ENCODE measurements at places on chromosomes 11 and 22.

DNA sequence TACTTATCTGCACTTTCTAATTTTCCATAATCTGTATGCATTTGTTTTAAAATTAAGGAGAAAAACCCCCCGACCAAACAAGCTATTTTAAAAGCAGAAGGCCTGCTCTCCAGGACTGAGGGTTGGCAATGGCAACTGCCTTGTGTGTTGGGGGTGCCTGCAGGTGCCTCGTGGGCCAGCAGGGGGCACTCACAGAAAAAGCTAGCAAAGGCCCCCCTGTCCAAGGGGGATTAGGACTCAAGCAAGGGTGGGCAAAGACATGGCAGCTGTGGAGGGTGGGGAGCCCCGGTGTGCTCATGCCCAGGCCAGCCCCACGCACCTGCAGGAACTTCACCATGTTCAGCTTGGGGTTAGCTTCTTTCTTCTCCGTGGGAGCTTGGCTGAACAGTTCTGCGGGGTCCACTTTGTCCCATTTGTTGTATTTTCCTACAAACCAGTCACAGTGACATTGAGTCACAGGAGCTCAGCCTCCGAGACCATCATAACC, 10.3 kb downstream of the TOP3B start:
- peak; percentile 88 for DNase-seq

GRCh38 chr22:36081023-36081431, 52.4 kb upstream of the RBFOX2 start:
- no peak for DNase-seq

GRCh38 chr22:26236991-26237390, 67.7 kb downstream of the SEZ6L start:
- no peak for DNase-seq

DNA sequence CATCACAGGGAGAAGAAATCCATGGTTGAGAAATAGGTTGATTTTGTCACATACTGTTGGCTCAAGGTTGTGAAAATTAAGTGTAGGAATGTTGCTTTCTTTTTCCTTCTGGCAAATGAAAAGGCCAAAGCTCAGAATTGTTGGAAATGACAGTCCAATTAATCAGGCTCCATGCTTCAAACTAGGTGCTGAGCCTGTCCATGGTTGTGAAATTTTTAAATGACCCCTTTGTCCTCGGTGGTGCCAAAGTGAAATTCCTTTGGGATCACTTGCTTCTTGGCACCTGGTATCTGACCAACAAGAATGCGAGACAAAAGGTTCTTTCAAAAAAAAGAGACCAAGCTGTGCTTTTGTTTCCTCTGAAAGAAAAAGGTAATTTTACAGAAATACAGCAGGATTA, 451.9 kb downstream of the ETS1 start:
- no peak for DNase-seq

GRCh38 chr11:14318581-14318981, 40.4 kb downstream of the RRAS2 start:
- DNase-seq = no peak

DNA sequence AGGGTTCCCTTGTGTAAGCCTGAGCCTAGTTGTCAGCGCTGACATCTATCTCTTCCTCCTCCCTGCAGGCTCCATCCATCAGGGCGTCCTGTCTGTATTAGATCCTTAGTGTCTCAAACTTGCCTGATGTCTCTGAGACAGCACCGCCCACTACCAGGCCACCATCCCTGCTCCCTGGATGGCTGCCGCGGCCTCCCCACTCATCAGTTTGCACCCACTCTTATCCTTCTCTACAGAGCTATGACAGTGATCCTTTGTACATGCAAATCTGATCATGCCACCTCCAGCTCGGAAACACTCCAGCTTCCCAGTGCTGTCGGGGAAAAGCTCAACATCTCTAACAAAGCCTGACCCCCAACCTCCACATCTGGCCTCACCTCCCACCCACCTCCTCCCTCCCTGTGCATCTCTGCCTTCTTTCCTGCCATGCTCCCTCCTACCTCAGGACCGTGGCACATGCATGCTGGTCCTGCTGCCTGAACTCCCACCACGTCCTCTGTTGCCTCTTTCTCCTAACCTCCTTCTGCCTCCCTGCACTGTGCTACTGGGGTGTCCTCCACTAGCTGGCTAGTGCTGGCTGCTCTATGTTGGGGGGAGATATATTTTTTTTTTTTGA, 61.6 kb upstream of the EIF3D start:
- no peak for DNase-seq

- no peak for DNase-seq
These were observed 48.8 kb downstream of the SMCO4 start for GRCh38 chr11:93494357-93494756.

DNA sequence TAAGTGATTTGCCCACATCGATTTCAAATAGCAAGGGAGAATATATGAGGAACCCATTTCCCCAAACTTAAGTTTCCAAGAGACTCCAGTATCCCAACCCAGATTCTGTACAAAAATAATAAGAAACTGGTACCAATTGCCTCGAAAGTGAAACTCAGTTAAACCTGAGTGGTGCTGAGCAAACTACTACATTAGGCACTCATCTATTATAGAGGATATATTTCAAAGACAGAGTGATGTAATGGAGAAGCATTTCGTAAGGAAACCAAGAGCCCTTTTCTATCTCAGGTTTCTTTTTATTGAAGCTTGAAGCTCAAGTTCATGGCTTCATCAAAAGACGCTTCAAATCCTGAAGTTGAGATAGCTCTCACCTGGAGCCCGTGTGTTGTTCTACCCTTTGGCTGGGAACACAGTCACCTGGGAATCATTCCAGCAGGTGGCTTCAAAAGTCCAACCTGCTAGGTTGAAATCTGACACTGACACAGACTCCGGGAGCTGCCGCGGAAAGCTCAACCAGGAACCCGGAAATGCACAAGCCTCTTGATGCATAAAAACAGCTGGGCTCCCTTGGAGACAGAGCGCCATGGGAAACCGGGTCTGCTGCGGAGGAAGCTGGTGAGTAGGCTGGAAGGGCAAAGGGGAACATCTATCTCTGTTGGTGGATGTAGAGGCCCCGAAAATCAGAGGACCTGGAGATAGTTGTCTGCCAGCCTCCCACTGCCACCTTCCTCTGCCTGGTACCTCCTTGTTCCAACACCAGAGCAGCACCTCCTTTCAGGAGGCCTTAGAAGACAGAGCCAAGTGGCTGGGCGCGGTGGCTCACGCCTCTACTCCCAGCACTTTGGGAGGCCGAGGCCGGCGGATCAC, at the start of gene C11orf52:
Gene C11orf52, plus strand, starts transcription at position 524 of the 867 bp plus-strand sequence. Its CDS starts 60 bp downstream, at position 584.
- no peak for DNase-seq

- DNase-seq = no peak
These were observed 4.7 kb downstream of the API5 start for GRCh38 chr11:43316451-43316850.

GRCh38 chr22:48949375-48950149, 878.1 kb downstream of the BRD1 start:
- DNase-seq = no peak

DNA sequence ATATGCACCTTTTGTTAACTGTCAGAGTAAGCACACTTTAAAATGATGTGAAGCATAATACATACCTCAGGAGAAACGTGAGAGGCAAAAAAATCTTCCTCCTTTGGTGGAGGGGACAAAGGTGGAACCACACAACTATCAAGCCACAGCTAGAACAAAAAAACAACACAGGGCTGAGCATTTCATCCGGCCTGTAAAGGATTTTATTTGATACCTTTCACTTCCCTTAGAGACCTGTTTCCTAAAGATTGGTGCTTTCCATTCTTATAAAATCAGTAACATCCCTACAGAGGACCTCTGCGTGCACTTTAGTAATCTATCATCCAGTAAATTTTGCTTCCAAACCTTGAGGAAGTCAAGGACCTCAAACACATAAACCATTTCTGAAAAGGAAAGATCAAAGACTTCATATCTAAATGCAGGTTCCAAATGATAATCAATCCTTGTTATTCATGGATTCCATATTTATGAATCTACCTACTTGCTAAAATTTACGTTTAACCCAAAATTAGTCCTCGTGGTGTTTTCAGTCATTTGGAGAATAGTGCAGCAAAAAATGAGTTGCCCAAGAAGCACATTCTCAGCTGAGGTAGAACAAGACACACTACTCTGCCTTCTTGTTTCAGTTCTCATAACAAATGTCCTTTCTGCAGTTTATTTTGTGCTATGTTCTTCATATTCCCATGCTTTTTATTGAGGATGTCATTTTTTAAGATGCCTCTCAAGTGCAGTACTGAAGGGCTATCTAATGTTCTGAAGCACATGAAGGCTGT, 22.7 kb downstream of the ARFGAP3 start:
- DNase-seq = no peak

DNA sequence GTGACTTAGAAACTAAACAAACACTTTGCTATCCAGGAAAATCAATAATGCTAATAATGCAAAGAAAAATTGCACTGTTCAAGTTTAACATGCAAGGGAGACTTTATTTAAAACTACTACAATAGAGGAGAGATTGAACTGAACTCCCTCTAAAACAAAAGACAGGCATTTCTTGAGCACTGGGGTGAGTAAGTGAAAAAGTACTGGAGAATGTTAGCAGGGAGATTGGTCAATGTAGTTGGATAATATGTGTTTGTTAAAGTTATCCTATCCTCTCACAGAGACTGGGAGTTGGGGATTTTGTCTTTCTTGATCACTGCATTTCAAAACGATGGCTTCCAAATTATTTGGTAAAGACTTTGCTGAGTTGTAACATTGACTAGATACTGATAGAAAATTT, 77.6 kb downstream of the LUZP2 start:
- DNase-seq = no peak

DNA sequence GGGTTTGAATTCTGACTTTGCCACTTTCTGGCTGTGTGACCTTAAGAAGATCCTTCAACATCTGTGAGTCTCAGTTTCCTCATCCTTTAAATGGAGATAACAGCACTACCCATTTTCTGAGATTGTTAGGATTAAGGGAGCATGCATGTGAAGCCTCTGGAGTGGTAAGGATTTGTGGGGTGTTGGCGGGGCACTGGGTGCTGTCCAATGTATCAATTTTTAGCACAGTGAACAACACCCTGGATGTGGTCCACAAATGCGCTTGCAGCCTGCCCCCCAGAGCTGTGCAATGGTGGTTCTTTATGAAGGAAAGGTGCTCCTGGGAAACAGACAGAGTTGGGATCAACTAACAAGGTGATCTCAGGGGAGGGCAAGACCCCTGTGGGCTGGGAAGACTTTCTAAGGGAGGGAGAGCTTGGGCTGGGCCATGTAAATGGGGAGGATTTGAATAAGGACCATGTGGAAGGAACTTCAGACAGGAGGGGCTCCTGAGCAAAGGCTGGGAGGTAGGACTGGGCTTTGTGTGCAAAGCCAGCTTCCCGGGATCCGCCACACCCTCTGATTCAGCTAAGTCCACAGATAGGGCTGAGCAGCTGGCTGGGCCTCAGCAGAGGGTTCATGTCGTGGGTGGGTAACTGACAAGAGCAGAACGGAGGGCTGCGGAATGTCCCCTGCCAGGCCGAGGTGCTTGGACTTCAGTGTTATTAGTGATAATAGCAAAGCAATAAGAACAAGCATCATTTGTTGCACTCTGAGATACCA, 22.7 kb upstream of the RASD2 start:
- DNase-seq = no peak

GRCh38 chr11:70271649-70271953, 1.1 kb downstream of the PPFIA1 start:
- DNase-seq = no peak
